Diencephalon (tissue), 1 donor: ENCODE measurements at places on chromosomes 6 and 20. TPM values are rescaled to one million over a fixed set of nuclear protein-coding genes. Genes with fewer than 3 reads are reported as not detected.

The MDFI gene
- total RNA-seq, result 21.7 TPM

The PRND gene
- 3.9 TPM for total RNA-seq

The ELOVL2 gene
- 35.3 TPM for total RNA-seq

The FKBP1C gene
- total RNA-seq, result 0.69 TPM

The PRDM13 gene
- total RNA-seq, result 0.46 TPM

The DACT2 gene
- 4.6 TPM for total RNA-seq

The EYA2 gene
- total RNA-seq, result 3.5 TPM

The NKX2-4 gene
- total RNA-seq, result 2.1 TPM

The HEY2 gene
- 2.8 TPM for total RNA-seq

The TMEM200A gene
- total RNA-seq, result 21.2 TPM

The BEND3 gene
- total RNA-seq, result 4.8 TPM

The TRIM10 gene
- total RNA-seq, result 0.23 TPM

The ULBP2 gene
- 2.1 TPM for total RNA-seq

The OPRL1 gene
- total RNA-seq, result 33.4 TPM

The CTAGE9 gene
- not detected for total RNA-seq

The NDUFAF4 gene
- total RNA-seq, result 64.1 TPM

The HLA-DQB2 gene
- not detected for total RNA-seq

The PLN gene
- total RNA-seq, result 0.46 TPM

The SSR1 gene
- total RNA-seq, result 63.4 TPM
